IPS-NIHi11 (cell line): ENCODE measurements at places on chromosomes 2 and 18.

DNA sequence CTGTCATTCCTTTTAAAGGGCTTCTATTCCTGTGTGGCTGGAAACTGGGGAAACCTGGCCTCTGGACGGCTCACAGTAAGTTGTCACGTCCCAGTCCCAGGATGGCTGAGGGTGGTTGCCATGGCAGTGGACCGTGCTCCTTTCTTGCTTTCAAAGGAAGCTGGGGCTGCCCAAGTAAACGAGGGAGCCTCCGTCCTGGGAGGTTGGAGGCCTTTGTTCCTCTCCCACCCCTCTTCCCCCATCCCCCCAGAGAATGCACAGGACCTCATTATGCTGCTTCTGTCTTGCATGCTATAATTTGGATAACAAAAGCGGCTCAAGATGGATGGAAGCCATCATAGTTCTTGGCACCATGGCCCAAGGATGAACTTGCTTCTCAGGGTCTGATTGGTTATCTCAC, 325.5 kb upstream of the HS6ST1 start:
- peak; percentile 57 for DNase-seq

- peak; percentile 8 for DNase-seq
Observed at GRCh38 chr2:212640428-212640827, 101.8 kb upstream of the ERBB4 start.

GRCh38 chr2:73260338-73260984, 23.8 kb downstream of the FBXO41 start:
- peak; percentile 87 for DNase-seq

- no peak for DNase-seq
Observed at GRCh38 chr2:150391779-150392178, 95.7 kb downstream of the RND3 start.

- DNase-seq, result no peak
Observed at GRCh38 chr2:216911886-216912285, 52.0 kb upstream of the TNP1 start.

DNA sequence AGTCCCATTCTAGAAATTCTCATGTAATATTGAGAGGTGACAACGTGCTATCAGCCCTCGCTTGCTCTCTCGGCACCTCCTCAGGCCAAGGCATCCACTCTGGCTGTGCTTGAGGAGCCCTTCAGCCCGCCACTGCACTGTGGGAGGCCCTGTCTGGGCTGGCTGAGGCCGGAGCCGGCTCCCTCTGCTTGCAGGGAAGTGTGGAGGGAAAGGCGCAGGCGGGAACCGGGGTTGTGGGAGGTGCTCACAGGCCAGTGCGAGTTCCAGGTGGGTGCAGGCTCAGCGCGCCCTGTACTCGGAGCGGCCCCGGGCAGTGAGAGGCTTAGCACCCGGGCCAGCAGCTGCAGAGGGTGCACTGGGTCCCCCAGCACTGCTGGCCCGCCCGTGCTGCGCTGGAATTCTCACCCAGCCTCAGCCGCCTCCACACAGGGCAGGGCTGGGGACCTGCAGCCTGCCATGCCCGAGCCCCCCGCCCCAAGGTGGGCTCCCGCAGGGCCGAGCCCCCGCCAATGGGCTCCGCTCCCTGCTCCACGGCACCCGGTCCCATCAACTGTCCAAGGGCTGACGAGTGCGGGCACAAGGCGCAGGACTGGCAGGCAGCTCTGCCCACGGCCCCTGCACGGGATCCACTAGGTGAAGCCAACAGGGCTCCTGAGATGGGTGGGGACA, 1680.6 kb upstream of the LRRTM1 start:
- DNase-seq, result no peak

DNA sequence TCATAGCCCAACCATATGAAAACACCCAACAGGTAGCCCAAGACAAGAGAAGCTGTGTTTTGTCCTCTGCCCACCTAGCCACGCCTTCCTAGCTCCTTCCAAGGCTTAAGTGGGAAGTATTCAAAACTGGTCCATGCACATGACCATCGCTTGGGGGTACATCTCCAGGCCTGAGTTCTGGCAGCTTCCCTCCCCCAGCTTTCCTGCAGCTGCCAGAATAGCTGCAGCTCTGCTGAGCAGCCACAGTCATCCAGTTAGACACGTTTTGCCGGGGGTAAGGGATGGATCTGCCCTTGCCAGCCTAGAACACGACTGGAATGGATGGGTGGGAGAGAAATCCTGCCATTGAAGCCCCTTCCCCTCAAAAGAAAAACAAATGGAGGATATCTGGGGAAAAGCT, 166.8 kb downstream of the NRP2 start:
- no peak for DNase-seq

DNA sequence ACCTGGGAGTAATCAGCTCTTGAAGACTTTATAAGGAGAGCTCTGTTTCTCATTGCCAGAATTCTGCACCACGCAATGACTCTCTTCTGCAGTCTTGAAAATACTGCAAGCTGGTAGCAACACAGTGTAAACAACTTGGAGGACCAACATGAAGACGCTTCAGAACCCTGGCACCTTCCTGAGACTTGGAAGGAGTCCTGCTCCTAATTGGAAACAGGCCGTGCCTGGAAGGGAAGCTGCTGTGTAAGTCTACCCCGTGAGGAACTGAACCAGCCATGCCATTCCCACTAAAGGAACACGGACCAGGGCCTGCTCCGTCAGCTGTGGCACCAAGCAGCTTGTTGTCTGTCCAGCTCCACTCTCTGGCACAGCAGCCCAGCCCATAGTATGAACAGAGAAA, 171.1 kb downstream of the PAX3 start:
- DNase-seq, result no peak

GRCh38 chr18:31065036-31065773, 22.7 kb upstream of the DSC3 start:
- no peak for DNase-seq

- no peak for DNase-seq
Observed at GRCh38 chr2:168767258-168767657, 35.2 kb upstream of the NOSTRIN start.

GRCh38 chr2:112486895-112487294, 4.9 kb downstream of the TTL start:
- DNase-seq, result no peak

GRCh38 chr18:48061781-48062570, 131.5 kb upstream of the SMAD2 start:
- no peak for DNase-seq

- DNase-seq, result no peak
Observed at GRCh38 chr2:43718530-43719124, 42.4 kb upstream of the C1GALT1C1L start.

GRCh38 chr2:105391058-105391627, 7.7 kb downstream of the FHL2 start:
- DNase-seq, result no peak

- DNase-seq, result no peak
Observed at GRCh38 chr18:30819619-30820018, 222.9 kb downstream of the DSC3 start.

DNA sequence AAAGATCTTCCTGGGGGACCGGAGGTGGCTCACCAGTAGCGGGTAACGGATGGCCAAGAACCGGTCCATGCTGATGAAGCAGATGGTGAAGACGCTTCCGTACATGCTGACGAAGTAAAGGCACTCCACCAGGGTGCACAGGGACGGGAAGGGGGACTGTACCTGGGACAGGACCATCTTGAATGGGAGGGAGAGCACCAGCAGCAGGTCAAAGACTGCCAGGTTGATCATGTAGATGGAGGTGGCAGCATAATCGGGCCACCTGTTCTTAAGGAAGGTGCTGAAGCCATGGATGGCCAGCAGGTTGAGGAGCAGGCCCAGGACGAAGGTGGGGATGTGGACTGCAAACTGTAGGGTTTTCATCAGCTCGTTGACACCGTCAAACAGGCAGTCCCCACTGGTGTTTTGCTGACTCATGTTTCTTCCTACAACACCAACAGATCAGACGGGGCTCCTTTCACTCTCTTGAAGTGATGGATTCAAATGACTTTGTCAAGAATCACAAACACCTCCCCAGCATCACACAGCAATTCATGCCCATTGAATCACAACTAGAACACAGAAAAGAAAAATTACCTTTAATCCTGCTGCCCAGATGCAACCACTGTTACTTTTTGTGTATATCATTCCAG, 14.4 kb downstream of the GPR55 start:
- no peak for DNase-seq

DNA sequence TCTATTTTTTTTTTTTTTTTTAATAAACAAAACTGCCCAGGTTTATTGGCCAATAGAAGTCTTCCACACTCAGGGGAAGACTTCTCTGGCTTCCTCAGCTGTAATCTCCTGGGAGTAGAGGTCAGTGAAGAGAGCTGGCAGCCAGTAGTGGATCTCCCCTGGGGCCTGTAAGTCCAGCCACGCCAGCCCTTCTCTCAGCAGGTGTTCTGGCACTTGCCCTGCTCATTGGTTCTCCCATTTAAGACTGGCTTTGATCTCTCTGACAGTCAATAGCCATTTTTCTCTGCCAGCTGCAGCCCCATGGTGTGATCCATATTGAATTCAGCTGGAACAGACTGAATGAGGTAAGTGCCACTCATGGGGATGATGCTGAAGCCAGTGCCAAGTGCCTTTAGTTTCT, 170.6 kb upstream of the SPHKAP start:
- DNase-seq, result no peak

DNA sequence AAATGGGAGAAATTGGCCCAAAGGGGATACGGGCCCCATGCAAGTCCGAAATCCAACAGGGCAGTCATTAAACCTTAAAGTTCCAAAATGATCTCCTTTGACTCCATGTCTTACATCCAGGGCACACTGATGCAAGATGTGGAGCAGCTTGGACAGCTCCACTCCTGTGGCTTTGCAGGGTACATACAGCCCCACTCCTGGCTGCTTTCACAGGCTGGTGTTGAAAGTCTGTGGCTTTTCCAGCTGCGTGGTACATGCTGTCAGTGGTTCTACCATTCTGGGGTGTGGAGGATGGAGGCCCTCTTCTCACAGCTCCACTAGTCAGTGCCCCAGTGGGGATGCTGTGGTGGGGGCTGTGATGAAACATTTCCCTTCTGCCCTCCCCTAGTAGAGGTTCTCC, 8.6 kb upstream of the TMX3 start:
- no peak for DNase-seq

DNA sequence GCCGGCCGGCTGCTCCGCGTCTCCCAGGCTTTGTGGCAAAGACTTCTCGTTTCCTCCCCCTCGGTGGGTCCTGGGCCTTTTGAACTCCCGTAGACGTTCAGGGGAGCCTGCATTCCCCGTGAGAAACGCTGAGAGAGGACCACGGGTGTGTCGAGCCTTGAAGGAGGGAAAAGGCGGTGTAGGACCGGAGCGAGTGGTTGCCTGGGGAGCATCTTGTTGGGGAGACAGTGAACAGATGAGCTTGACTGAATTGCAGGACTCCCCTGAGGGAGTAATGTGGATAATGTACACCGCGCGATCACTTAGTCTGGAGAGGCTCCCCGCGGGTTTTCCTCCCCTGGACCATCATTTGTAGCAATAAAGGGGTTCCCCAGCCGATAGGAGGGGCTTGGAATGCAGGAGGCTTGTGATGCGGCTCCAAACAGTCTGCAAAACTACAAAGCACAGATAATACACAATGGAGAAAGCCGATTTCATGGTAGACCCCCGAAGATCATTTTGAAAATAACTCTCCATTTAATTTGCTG, 769 bp downstream of the ALMS1 start:
- DNase-seq, result peak; percentile 31

DNA sequence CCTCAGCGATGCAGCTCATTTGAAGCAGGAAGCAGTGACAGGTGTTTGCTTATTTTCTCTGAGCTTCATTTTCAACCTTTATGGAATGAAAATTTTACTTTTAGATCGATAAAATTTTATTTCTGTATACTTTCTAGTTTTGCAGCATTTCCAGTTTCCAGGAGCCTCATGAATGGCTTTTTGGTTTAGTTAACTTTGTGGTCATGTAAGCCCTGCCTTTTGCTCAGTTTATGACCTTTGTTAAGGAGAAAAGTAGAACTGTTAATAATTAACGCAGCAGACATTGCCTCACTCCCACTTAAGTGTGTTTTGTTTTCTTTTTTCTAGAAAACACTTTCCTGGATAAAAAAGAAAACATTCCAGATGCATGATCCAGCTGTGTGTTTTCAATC, 4.4 kb upstream of the FARP2 start:
- no peak for DNase-seq

GRCh38 chr2:134718023-134718816, 580 bp downstream of the TMEM163 start:
- peak; percentile 54 for DNase-seq

- no peak for DNase-seq
Observed at GRCh38 chr2:60695793-60696192, 60.3 kb upstream of the PAPOLG start.

DNA sequence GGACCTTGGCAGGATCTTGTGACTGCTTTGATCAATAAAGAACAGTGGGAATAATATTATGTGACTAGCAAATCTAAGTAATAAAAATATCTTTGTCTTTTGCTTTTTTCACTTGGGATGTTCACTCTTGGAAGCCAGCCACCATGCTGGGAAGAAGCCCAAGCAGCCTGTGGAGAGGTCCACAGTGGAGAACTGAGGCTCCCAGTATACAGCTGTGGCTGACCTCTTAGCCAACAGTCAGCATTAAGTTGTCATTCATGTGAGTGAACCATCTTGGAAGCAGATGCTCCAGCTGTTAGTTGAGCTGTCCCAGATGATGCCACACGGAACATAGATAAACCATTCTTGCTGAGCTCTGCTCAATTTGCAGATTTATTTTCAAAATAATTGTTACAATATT, 160.0 kb downstream of the OSR1 start:
- DNase-seq, result no peak

DNA sequence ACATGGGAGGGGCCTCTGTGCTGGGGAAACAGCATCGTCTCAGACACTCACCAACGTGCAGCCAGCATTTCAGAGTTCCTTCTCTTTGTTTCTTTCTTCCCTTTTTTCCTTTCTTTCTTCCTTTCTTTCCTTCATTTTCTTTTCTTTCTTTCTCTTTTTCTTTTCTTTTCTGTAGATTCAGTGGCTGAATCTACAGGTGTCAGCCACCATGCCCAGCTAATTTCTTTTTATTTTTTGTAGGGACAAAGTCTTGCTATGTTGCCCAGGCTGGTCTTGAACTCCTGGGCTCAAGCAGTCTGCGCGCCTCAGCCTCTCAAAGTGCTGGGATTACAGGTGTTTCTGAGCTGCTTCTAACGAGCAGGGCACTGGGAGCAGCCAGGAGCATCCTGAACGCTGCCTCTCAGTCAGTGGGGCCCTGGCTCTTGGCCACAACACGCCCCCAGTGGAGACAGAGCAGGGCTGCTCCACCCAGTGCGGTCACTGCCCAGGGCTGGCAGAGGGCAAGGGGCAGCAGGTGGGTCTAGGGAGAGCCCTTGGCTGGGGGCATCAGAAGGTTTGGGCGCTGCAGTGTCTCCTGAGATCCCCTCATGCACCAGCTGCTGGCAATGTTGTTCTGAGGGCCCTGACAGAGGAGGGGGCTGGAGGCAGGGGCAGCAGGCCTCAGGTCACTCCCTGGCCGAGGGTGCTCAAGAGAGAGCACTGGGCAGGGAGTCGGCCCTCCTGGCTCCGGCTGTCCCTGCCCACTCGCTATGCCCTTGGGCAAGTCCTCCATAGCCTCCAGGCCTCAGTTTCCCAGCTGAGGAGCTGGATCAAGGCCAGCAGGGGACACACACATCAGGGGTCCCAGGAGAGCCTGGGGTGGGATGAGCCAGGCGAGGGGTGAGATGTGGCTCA, 4.7 kb upstream of the KLHL30 start:
- no peak for DNase-seq
